ENCODE measurements at places on chromosomes 11 and 22. TPM values are rescaled to one million over a fixed set of nuclear protein-coding genes. Genes with fewer than 3 reads are reported as not detected.

Gene TREH
- not detected for total RNA-seq

Gene MB
- not detected for total RNA-seq

Gene GPR83
- under 0.01 TPM for total RNA-seq

Gene DDX25
- total RNA-seq, result 0.10 TPM

Gene TMPRSS4
- 2.4 TPM for total RNA-seq

Gene OR4X2
- not detected for total RNA-seq

Gene ZNRF3
- 6.1 TPM for total RNA-seq

Gene TMEM191B
- 0.35 TPM for total RNA-seq

Gene MS4A12
- not detected for total RNA-seq

Gene MRGPRF
- not detected for total RNA-seq

Gene DMC1
- total RNA-seq, result 2.0 TPM

Gene SAA4
- total RNA-seq, result 7.5 TPM

Gene YAP1
- 98.1 TPM for total RNA-seq

Gene MS4A15
- total RNA-seq, result not detected

Gene HPX
- not detected for total RNA-seq

Gene SPTBN2
- total RNA-seq, result 88.6 TPM

Gene OR51B5
- not detected for total RNA-seq

Gene CHRM4
- total RNA-seq, result not detected

Gene FAM227A
- 8.9 TPM for total RNA-seq

Gene TTC28
- 28.3 TPM for total RNA-seq
